ENCODE measurements at places on chromosomes 3 and 15.

- no peak for DNase-seq
These were observed 199.8 kb upstream of the ALCAM start for GRCh38 chr3:105166893-105167292.

DNA sequence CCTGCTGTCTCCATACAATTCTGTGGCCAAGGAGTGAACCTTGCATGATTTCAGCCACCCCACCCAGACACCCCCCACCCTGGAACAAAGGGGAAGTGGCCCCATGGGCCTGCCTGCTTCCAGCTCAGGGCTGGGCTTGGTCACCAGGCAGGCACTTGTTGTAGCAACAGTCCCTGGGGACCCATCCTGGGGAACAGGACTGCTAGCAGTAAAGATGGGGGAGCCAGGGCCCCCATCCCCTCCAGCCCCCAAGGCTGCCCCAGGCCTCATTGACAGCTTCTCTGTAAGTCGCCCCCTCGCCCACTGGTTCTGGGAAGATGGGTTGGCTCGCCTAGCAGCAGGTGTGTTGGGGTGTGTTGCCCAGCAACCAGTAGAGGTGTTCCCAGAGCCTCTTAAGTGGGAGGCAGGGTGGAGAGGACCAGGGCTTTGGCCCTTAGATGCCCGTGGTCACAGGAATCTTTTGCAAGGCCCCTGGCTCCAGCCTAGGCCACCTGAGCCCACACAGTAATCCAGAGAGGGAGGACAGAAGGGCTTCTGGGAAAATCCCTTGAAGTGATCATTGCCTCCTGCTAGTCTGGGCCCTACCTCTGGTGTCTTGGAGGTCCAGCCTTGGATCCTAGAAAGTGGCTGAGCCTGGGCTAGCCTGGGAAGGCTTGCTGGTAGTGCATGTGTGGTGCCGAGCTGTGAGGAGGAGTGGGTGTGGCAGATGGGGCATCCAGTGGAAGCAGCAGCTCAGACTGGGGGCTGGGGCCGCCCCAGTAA is 48.9 kb downstream of the CYP11A1 start:
- no peak for DNase-seq

DNA sequence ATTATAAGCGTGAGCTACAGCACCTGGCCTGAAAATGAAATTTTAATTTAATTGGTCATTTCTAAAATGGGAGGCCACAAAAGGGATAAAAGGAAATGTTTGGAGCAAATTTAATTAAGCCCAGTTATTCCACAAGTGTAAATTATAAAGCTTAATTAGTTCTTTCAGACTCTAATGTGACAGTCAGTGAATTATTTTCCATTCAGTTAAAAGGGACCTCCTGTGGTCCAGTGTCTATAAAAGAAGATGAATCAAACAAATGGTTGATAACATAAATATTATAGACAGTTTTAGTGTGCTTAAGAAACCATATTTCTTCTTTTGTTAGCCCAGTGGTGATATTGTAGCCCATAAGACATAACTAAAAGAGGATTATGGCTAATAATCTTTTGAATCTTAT is 66.4 kb downstream of the CNOT10 start:
- no peak for DNase-seq

GRCh38 chr3:9343115-9343514 is 19.7 kb upstream of the THUMPD3 start:
- DNase-seq = no peak

GRCh38 chr3:23325466-23326065 is 122.4 kb downstream of the UBE2E2 start:
- no peak for DNase-seq

DNA sequence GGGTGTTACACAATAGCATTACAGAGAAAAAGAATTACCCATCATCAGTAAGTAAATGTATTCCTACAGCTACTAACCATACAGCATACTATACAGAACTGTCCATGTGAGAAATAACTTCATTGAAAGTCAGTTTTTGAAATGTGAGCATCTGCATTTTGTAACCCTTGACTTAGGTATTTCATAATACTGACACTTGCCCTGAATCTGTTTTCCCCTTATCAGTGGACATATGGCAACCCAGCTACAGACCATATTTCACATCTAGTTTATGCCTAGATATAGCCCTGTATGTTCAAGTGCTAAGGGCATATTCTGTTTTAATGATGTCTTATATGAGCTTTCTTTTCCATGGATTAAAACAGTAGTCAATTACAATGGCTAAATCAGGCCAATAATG is 297.6 kb downstream of the TBC1D5 start:
- no peak for DNase-seq

- no peak for DNase-seq
These were observed 93.4 kb downstream of the CHCHD4 start for GRCh38 chr3:14031271-14031670.

DNA sequence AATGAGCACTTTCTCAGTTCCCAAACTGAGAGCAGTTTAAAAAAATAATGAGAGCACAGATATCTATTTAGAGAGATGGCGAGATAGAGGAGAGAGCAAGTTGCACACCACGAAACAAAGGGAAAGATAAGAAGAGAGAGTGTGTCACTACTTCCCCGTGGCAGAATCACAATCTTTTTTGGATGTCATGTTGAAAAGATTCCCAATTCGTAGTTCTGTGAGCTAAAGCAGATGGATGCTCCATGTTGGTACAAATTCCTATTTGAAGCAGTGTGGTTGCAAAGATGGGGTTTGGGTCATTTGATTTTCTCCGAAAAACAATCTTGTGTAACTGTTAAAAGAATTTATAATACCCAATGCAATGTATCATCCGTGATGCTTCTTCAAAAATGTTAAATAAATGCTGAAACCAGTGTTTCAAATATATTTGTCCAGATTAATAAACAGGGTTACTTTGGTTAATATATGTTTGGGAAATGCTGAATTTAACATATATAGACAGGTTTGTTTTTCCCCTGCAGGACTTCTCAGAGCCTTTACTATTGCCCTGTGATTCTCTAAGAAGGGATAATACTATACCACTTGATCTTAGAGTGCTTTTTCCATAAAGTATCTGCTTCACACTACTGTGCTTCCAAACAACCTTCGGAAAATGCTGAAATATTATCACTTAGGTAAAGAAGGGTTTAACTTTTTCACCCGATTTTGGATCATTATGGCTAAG is 128.5 kb downstream of the MDFIC2 start:
- no peak for DNase-seq

- no peak for DNase-seq
These were observed 332.4 kb upstream of the PPP2R3A start for GRCh38 chr3:135633078-135633477.

DNA sequence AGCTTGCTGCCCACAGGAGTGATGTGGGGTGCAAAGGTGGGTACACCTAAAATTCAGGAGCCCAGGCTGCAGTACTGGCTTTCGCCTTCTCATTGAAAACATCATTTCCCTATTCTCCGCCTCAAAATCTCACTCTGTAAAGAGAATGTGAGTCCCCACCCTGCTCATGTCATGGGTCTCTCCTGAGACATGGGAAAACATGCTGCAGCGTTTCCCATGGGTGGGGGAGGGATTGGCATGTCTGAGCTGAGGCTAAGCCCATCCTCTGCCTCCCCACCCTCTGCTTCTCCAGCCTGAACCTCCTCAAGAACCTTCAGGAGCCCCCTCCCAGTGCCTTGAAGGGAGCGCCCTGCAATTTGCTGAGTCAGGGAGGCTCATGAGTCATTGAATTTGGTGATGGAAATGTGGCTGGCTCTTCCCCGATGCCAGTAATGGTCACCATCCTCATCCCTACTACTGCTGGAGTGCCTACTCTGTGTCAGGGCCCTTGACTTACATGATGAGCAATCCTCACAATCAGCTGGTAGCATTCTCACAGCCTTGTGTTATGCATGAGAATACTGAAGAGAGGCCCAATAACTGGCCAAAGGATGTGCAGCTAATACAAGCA is 28.8 kb downstream of the WNT5A start:
- no peak for DNase-seq

Data from activated T-helper 1 cell treated with Interleukin-2 at 50 U/mL for 16 hours (primary cell).